ENCODE measurements at places on chromosomes 4 and X.

DNA sequence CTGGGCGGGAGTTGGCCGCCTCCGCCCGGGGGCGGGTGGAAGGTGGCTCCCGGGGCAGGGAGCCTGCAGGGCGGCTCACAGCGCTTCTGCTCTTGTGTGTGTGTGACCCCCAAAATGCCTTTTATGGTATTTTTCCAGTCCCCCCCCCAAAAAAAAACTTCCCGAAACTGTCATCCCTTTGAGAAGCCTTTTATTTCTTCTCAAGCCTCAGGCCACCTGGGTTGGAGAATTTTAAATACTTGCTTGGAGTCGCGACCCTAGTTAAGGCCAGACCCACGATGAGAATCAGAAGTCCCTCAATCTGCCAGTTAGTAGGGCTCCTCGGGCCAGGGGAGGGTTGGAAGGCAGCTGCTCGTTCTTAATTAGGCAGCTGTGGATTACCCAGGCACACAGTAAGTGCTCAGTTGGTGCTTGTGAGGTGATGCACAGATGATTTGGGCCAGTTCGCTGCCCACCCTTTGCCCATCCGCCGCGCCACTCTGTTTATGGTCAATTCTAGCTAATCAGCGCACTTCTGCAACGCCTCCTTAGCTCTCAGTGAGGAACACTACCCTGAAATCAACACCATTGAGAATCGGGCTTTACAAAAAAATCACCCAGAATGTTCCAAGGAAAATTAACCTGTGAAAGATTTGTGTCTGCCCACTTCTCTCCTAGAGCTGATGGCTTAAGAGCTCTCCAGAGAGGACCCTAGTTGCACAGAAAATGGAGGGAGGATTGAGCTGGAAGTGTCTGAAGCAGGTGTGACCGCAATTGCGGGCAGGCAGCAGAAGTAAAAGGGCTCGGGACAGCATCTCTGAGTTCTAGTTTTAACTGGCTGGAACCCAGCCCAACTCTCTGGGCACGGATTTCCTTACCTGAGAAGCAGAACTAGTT, 648 bp upstream of the SCD5 start:
- DNase-seq: no peak

DNA sequence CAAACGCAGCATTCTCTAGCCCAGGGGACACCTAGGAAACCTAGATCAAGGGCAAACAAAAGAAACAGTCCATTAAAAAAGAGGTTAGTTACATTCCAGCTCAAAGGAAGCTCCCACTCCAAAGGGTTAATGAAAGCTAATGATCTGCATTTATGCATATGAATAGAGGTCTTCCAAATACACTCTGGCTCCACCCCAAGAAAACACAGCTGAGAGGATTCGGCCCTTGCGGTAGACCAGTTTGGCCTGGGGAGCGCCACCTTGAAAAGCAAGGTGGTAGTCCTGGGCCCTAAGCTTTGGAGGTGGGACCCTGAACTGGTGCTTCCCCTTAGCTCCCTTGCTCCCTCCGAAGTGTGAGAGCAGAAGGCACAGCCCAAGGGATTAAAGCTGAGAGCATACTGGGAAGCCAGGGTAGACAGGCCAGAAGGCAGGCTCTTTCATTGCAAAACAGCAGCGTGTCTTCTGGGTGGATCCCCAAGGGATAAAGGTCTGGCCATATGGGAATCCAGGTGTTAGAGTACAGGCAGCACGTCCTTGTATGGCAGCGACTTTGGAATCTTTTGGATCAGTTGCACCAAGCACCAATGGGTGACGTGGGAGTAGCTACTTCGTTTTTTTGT, 3.7 kb downstream of the GABRQ start:
- DNase-seq: no peak

DNA sequence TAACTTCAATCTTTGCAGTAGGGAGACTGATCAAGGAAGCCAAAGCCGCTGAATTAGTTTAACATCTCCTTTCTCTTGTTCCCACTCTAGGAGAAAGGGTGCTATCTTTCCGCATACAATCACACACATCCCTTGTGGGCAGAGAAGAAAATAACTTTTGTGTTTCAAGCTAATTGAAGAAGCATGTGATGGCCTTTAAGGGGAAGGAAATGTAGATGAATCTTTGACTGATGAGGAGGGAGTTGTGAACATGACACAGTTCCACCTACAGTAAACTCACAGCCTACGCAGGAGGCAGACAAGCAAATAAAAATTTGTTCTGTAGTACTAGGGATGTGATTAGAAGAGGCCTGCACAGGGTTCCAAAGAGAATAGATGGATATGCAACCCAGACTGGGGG, 14.7 kb upstream of the SPATA4 start:
- no peak for DNase-seq

DNA sequence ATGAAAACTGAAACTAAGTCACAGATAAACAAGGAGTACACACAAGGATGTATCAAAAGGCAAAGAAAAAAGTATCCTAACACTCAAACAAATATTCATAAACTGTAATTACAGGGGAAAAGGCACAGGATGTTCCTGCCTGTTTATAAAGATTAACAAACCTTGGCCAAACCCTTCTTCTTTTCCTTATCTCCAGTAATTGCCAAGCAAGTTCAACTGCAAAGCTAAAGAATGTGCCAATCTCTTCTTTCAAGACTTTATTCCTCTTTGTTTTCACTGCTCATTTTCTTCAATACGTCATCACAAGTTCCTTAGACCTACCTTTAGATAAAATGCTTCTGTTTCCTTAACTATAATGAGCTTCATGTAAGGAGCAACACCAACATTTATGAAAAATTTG, 171.2 kb downstream of the AMELX start:
- DNase-seq: no peak

- no peak for DNase-seq
Observed at GRCh38 chr4:89434364-89434988, 126.9 kb upstream of the GPRIN3 start.
